A549 treated with DMSO at 1 μM for 4 hours (cell line): ENCODE measurements at places on chromosomes 12 and 14. TPM values are rescaled to one million over a fixed set of nuclear protein-coding genes. Genes with fewer than 3 reads are reported as not detected.

Gene DLGAP5
- total RNA-seq, result 28.5 to 38.1 TPM (median 36.4 TPM) in 5 replicates

Gene CD69
- total RNA-seq, result 0.26 TPM in 1 of 5 replicates, not detected in the others

Gene EMP1
- total RNA-seq, result 75.2 to 115 TPM (median 84.5 TPM) in 5 replicates

Gene RNASE1
- 0.22 to 0.36 TPM (median 0.26 TPM) in 4 of 5 replicates, not detected in the other for total RNA-seq

Gene KRT75
- total RNA-seq, result 0.12 to 0.26 TPM (median 0.18 TPM) in 5 replicates

Gene BDKRB2
- total RNA-seq, result 3.2 to 6.6 TPM (median 5.9 TPM) in 5 replicates

Gene RIPK3
- total RNA-seq, result not detected in 5 replicates

Gene TRPV4
- total RNA-seq, result 0.03 to 0.08 TPM (median 0.06 TPM) in 3 of 5 replicates, not detected in the others

Gene CIDEB
- 0.14 to 0.70 TPM (median 0.29 TPM) in 5 replicates for total RNA-seq

Gene LYZ
- 0.26 to 1.7 TPM in 2 of 5 replicates, not detected in the others for total RNA-seq

Gene ARHGAP9
- total RNA-seq, result 0.11 to 0.69 TPM (median 0.43 TPM) in 5 replicates

Gene TEAD4
- 42.3 to 50.8 TPM (median 44.1 TPM) in 5 replicates for total RNA-seq

Gene TSPAN19
- not detected in 5 replicates for total RNA-seq

Gene SLCO1A2
- total RNA-seq, result 0.08 to 0.09 TPM in 2 of 5 replicates, not detected in the others

Gene NXPH4
- 4.6 to 6.2 TPM (median 5.0 TPM) in 5 replicates for total RNA-seq

Gene PRKAG1
- total RNA-seq, result 39.9 to 48.3 TPM (median 42.8 TPM) in 5 replicates

Gene HSP90B1
- 562 to 656 TPM (median 616 TPM) in 5 replicates for total RNA-seq

Gene CPNE6
- total RNA-seq, result not detected in 5 replicates

Gene RERG
- total RNA-seq, result 0.15 to 0.36 TPM (median 0.21 TPM) in 5 replicates

Gene IKBIP
- 62.2 to 79.5 TPM (median 69.6 TPM) in 5 replicates for total RNA-seq

Gene KRT78
- total RNA-seq, result 0.07 to 0.19 TPM (median 0.16 TPM) in 3 of 5 replicates, not detected in the others

Gene PLEKHG7
- 0.02 to 0.16 TPM in 2 of 5 replicates, not detected in the others for total RNA-seq

Gene MANSC4
- total RNA-seq, result not detected in 5 replicates

Gene SLC4A8
- total RNA-seq, result 1.0 to 2.6 TPM (median 1.6 TPM) in 5 replicates

Gene HOXC5
- total RNA-seq, result 0.36 to 1.1 TPM (median 0.60 TPM) in 5 replicates

Gene CIT
- 11.3 to 15.1 TPM (median 13.9 TPM) in 5 replicates for total RNA-seq

Gene NELL2
- 0.07 to 0.13 TPM (median 0.09 TPM) in 3 of 5 replicates, not detected in the others for total RNA-seq

Gene INHBE
- total RNA-seq, result 0.07 to 0.22 TPM (median 0.15 TPM) in 4 of 5 replicates, not detected in the other

Gene AKAP3
- 0.07 to 0.27 TPM (median 0.17 TPM) in 4 of 5 replicates, not detected in the other for total RNA-seq

Gene IAPP
- not detected in 5 replicates for total RNA-seq

Gene SYT10
- not detected in 5 replicates for total RNA-seq

Gene KRT86
- 30.3 to 41.6 TPM (median 35.7 TPM) in 5 replicates for total RNA-seq

Gene CMAS
- total RNA-seq, result 41.6 to 51.6 TPM (median 46.5 TPM) in 5 replicates

Gene PLA2G1B
- total RNA-seq, result not detected in 5 replicates

Gene PTPRO
- total RNA-seq, result 0.05 to 0.08 TPM in 2 of 5 replicates, not detected in the others

Gene WNT5B
- total RNA-seq, result 1.7 to 2.7 TPM (median 2.0 TPM) in 5 replicates

Gene KLRD1
- total RNA-seq, result not detected in 5 replicates

Gene AGAP2
- total RNA-seq, result 0.06 to 0.17 TPM (median 0.13 TPM) in 5 replicates

Gene DCP1B
- 7.1 to 7.9 TPM (median 7.8 TPM) in 5 replicates for total RNA-seq

Gene PTPN21
- total RNA-seq, result 7.3 to 9.7 TPM (median 8.5 TPM) in 5 replicates
